ENCODE measurements at places on chromosomes 3 and 15.

GRCh38 chr3:49104052-49104426 is 518 bp downstream of the QARS1 start:
- no peak for DNase-seq

DNA sequence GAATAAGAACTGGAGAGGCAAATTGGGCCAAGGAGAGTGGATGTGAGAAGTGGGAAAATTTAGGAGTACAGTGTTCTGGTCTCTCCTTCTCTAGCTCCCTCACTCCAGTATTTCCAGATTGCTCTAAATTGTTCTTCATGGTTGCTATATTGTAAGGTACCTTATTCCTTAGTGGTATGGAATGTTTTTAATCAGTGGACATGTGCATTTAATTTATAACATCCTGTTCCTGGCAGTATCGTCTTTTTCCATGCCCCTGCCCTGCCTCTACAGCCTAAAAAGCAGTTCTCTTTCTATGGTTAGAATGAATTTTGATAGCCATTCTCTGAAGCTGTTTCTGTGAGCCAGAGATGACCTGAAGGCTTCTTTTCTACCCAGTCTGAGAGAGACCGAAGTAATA is 180.5 kb downstream of the TCF12 start:
- DNase-seq, result no peak

- DNase-seq, result no peak
These were observed 50.0 kb downstream of the TRIM42 start for GRCh38 chr3:140727886-140728285.

GRCh38 chr3:159038405-159038804 is 236.6 kb downstream of the MFSD1 start:
- no peak for DNase-seq

GRCh38 chr3:147795418-147795817 is 386.3 kb downstream of the ZIC1 start:
- no peak for DNase-seq

- DNase-seq, result no peak
These were observed 36.1 kb upstream of the ARHGEF26 start for GRCh38 chr3:154085071-154085470.

DNA sequence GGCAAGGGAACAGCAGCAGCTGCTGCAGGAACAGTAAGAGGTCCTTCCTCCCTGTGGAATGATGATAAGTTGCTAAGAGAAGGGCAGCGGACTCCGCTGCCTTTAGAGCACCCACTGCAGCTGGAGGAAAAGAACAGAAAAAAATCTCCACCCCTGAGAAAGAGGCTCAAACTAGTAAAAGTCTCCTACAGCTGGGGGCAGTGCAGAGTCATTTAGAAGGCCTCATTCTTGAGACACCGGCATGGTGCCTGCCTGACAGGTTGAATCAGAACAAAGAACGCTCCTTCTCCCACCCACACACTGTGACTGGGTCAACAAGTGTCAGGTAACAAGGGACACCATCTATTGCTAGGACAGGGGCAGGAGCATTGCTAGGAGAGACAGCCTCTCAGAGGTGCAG is 188.4 kb downstream of the ABHD5 start:
- DNase-seq, result peak; percentile 49

DNA sequence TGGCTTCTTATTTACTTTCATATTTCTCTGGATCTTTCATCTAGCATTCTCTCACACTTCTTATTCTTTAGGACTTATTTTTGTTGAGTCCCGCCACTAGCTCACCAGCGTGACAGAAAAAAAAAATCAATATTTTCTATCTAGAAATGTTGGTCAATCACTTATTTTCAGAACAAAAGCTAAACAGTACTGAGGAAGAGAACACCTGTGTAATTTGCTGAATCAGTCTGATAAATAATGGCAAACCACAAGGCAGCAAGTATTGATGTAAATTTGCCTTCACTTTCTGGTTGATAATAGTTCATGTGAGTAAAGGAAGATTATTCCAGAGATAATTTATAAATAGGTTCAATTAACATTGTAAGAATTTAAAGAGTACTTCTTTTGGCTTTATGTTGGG is 179.2 kb downstream of the BCHE start:
- DNase-seq, result no peak

DNA sequence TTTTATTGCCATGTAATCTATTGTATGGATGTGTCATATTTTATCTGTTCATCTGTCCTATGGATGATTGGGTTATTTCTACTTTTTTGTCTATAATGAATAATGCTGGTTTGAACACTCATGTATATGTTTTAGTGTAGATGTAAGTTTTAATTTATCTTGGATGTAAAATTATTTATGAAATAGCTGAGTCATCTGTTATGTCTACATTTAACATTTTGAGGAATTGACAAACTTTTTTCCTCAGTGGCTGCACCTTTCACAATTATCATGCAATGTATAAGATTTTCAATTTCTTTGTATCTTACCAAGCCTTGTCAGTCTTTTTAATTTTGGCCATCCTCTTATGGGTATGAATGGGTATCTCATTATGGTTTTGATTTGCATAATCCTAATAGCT is 666.4 kb downstream of the DIPK2A start:
- no peak for DNase-seq

DNA sequence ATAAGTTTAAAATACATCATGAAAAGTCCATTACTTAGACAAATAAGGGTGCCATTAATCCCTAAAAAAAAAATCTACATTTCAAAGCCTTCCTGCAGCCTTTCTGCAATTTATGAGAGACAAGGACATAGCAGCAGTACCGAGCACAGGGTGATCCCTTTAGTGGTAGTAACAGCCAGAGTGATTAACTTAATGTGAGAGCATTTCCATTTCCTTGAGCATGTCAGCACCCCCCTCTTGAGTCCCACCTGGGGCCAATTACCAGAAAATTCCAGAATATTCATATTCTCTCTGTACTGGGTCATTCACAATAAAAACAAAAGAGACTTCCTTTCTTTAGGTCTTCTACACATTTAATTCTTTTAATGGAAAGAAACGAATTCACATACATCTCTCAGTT is 546.9 kb upstream of the CCDC54 start:
- DNase-seq, result no peak

DNA sequence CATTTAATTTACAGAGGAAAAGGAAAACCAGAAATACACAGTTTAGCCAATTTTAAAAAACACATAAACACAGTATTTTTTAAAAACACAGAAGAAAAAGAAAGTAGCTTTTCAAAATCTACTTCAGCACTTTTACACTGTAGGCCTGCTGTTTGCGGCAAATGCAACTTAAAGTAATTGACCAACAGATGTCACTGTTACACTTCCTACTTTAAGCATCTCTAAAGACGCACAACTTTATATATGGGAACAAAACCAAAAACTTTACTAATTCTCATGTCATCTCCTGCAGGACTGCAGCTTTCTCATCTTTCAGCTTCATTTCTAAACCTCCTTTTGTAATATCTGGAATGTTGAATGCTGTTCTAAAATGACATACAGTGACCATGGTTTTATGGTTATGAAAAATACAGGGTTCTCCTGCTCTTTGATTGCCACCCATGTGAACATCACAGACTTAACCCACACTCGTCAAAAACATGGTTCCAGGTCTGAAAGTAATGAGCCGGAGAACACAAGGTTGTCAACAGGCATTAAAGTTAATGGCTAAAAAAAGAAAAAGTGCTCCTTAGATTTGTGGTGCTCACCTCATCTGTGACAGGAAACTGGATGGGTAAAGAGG is 107.9 kb downstream of the FMN1 start:
- no peak for DNase-seq

GRCh38 chr3:172153335-172153861 is 114.0 kb downstream of the FNDC3B start:
- DNase-seq, result no peak

- DNase-seq, result no peak
These were observed 133.6 kb upstream of the ICE2 start for GRCh38 chr15:60612400-60613048.

DNA sequence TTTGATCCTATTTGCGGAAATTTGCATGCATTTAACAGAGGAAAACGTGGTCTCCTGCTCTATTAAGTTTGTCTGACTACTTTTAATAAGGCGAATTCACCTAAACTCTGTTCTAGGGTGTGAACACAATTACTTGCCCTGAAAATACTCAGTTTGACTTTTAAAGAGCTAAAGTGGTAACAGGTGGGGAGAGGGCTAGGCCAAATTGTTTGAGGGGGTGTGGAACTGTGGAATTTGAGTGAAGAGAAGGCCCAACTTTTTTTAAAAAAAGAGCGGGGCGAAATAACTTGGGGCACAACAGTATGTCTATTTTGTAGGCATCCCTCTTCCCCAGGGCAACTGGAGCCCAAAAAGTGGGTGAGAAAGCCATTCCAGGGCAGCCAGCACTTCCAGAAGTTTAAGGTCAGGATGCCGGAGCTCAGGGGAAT is 580 bp upstream of the FXR1 start:
- no peak for DNase-seq

DNA sequence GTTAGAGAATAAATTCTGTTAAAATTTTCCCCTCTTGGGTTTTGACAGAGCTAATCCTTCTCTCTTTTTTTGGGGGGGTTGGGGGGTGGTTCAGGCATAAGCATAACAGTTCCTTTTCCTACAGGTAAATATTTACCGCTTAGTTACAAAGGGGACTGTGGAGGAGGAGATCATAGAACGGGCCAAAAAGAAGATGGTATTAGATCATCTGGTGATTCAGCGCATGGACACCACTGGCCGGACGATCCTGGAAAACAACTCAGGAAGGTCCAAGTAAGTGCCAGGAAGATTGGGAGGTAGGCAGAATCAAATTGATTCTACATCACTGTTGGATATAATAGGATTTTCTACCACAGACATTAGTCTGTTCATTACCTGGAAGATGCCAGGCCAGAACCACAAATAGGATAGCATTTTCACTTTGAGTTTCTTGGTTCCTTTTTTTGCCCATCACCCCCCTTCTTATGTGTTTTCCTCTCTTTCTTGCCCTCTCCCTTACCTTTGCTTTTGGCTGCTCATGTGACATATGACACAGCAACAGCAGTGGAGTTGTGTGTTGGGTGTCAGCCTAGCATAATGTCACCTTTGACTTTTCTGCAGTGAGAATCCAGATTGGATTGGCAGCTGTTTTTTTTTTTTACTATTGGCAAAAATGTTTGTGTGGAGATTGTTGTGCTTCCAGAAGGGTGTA is 79.0 kb downstream of the CHD2 start:
- no peak for DNase-seq

- no peak for DNase-seq
These were observed 15.9 kb downstream of the ARHGAP31 start for GRCh38 chr3:119310071-119310470.

GRCh38 chr3:158562674-158563073 is 8.3 kb upstream of the MLF1 start:
- DNase-seq, result no peak

GRCh38 chr3:149276619-149277018 is 55.0 kb upstream of the CP start:
- DNase-seq, result no peak

- DNase-seq, result no peak
These were observed 465.9 kb upstream of the DPPA4 start for GRCh38 chr3:109803274-109803673.

DNA sequence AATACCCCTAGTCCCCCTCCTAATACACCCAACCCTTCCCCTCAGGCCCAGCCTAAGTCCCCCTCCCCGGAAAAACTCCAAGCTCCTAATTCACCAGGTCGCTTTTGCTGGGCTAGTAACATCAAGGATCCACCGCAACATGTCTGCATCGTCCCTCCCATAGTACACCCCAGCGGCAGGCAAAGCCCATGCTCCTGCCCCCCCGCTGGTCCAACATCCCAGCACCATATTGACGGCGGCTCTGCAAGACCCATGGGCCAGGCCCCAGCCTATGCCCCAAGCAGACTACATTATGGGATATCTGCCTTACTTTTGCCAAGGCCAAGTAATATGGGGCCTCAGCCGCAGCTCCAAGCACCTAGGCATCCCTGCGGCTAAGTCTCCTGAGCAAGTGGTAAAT is 33.5 kb downstream of the ZNF589 start:
- DNase-seq, result no peak

DNA sequence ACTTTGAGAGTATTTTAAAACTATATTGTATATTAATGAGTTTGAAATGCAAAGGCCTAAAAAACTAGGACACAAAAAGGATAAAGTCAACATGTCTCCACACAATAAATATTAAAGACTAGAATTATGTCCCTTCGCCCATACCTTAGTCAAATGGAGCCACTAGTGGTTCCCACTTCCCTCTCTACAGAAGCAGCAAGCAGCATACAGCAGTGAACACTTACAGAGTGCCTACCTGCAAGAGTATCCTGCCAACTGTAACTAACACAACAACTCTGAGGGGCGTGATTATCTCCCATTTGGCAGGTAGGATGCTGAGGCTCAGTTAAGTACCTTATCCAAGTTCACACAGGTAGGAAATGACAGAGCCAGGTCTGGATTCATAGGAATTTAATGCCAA is 17.2 kb downstream of the DYNC1LI1 start:
- DNase-seq, result no peak

- DNase-seq, result no peak
These were observed 102.9 kb upstream of the NR2E3 start for GRCh38 chr15:71707230-71708050.

DNA sequence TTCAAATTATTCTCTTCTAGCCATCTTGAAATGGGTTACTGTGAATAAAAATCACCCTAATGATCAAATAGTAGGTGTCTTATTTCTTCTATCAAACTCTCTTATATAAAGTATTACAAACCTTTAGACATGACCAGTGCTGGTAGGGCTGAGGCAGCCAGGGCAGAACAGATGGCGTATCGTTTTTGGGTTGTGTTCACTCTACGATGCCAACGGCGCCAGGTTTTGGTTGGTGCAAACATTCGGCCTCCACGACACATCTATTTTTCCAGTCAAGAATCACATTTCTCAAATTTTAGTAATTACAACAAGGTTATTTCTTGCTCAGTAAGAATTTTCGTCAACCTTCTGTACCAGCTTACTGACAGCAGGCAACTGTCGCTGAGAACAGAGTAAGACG is 2.2 kb downstream of the RPL4 start:
- no peak for DNase-seq

DNA sequence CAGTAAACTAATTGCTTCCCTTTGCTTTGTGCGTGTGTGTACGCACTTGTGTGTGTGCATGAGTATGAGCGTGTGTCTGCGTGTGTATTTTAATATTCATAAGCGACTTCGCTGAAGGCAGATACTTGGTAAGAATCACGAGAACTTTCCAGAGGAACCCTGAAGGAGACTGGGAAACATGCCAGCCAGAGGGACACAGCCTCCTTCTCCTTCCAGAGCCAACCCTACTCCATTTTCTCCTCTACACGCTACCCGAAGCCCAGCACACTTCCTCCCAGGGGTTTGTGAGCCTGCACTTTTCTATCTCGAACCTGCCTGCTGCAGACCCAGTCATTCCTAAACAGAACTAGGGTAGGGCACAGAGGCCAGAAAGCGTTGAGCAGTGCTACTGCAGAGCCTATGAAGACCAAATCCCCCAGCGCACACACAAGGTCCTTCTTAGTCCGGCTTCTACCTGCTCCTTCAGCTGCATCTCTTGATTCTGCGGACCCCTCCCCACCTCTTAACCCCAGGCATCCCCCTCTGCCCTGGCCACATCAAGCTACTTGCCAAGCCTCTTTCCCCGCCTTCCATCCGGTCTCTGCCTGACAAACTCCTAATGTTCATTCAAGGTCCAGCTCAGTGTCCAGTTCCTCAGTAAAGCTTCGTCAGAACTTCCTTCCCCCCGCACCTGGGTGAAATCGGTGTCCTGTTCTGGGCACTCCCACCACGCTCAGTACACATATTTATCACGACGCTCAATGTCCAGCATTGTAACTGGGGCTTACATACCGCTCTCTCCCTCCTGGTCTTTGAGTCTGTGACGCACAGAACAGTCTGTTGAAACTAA is 191.8 kb downstream of the FAM43A start:
- DNase-seq, result no peak

Data from WERI-Rb-1 (cell line).